ENCODE measurements at places on chromosomes 13 and 19. TPM values are rescaled to one million over a fixed set of nuclear protein-coding genes. Genes with fewer than 3 reads are reported as not detected.

Gene LIG4
- total RNA-seq = 7.8 TPM

Gene PLIN4
- total RNA-seq = 4.1 TPM

Gene ZBTB45
- total RNA-seq = 15.4 TPM

Gene ICAM5
- 20.3 TPM for total RNA-seq

Gene SRRM5
- total RNA-seq = 0.30 TPM

Gene LYL1
- 5.5 TPM for total RNA-seq

Gene MCOLN1
- total RNA-seq = 7.6 TPM

Gene ZNF615
- 8.3 TPM for total RNA-seq

Gene MISP3
- 0.82 TPM for total RNA-seq

Gene PSG1
- total RNA-seq = not detected

Gene STOML3
- 0.13 TPM for total RNA-seq

Gene ZNF100
- total RNA-seq = 7.8 TPM

Gene KLK5
- not detected for total RNA-seq

Gene SPC24
- 193 TPM for total RNA-seq

Gene LHB
- total RNA-seq = 1.3 TPM

Gene CEACAM3
- not detected for total RNA-seq

Gene SCN1B
- 5.4 TPM for total RNA-seq

Gene FUT3
- not detected for total RNA-seq

Gene SERPINE3
- not detected for total RNA-seq

Gene POLD1
- total RNA-seq = 130 TPM

Gene SOX1
- total RNA-seq = not detected

Gene CCDC70
- total RNA-seq = not detected

Gene SGCG
- total RNA-seq = 2.2 TPM

Gene PLPPR3
- 0.03 TPM for total RNA-seq

Gene ADGRE2
- 0.82 TPM for total RNA-seq

Gene CGB7
- not detected for total RNA-seq

Gene ETV2
- 1.1 TPM for total RNA-seq

Gene VSTM2B
- total RNA-seq = not detected

Gene EID2
- total RNA-seq = 21.1 TPM

Gene FAM216B
- total RNA-seq = not detected

Gene OR4F17
- total RNA-seq = not detected

Gene KATNAL1
- 4.6 TPM for total RNA-seq

Gene NKG7
- total RNA-seq = not detected

Gene OVOL3
- total RNA-seq = not detected

Gene POU4F1
- 0.93 TPM for total RNA-seq

Gene ADGRE3
- total RNA-seq = not detected

Gene CCDC124
- 144 TPM for total RNA-seq

Gene SHISA7
- 0.03 TPM for total RNA-seq

Gene ADPRHL1
- 2.3 TPM for total RNA-seq

Gene SPACA4
- total RNA-seq = not detected

Gene PRSS57
- not detected for total RNA-seq

Gene ANKLE1
- 6.9 TPM for total RNA-seq

Gene BRME1
- total RNA-seq = 5.6 TPM

Gene ZNF208
- 3.2 TPM for total RNA-seq

Data from A375 (cell line).